ENCODE measurements at places on chromosomes 11 and 22. TPM values are rescaled to one million over a fixed set of nuclear protein-coding genes. Genes with fewer than 3 reads are reported as not detected.

HTR3A gene
- total RNA-seq, result not detected

PNPLA3 gene
- total RNA-seq, result 1.7 TPM

FAM168A gene
- 19.3 TPM for total RNA-seq

DNA sequence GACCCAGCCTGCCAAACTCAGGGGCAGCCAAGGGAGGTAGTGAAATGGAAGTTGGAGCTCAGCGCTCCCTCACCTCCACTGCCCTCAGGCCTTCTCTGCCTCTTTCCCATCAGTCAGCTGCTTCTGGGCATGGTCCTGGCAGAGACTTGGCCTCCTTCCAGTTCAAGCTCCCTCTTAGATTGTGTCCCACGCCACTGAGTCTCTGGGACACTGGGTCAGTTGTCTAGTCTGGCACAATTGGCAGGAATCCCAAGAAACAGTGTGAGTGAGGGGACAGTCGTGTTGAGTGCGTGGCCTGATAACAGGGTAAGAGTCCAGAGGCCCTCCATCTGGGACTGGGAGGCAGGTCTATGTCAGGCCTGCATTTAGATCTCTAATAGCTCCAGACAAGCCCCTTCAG lies 7.1 kb upstream of the SLC35E4 start:
- DNase-seq, result no peak

DNA sequence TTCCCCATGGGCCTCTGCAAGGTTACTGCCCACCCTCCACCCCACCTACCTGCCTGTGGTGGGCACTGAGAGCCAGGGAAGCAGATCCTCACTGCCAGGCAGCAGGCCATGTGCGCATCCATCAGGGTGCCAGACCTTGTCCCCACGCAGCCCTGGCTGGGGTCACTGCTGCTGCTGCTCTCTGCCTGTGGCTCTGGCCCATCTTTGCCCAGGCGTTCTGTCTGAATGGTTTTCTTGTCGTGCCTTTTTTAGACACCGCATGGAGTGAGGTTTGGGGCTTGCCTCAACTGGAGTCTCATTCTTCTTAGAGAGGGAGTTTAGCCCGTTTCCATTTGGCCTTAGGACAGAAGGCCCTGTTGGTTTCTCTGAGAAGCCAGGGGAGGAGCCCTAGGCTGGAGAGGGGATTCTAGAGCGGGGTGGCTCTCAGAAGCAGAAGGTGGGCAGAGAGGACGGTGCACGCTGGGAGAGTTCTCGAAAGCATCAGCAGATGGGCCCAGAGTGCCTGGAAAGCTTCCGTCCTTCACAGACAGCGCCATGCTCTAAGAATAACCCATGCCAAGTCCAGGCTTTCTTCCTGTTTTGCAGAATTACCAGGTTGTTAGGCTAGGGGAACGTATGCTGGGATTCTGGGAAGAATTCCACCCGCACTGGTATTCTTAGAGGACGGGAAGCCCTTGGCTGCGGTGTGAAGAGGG lies 8.1 kb downstream of the TANGO2 start:
- no peak for DNase-seq

FOLR1 gene
- total RNA-seq, result not detected

SYT7 gene
- 0.09 TPM for total RNA-seq

VSIG10L2 gene
- total RNA-seq, result not detected

- DNase-seq, result no peak
These were observed 18.4 kb downstream of the EIF3F start for GRCh38 chr11:8005556-8005955.

GRCh38 chr11:45282081-45282480 lies 4.1 kb downstream of the SYT13 start:
- no peak for DNase-seq

GRAMD1B gene
- total RNA-seq, result 166 TPM

GSTT2B gene
- total RNA-seq, result 0.66 TPM

DNA sequence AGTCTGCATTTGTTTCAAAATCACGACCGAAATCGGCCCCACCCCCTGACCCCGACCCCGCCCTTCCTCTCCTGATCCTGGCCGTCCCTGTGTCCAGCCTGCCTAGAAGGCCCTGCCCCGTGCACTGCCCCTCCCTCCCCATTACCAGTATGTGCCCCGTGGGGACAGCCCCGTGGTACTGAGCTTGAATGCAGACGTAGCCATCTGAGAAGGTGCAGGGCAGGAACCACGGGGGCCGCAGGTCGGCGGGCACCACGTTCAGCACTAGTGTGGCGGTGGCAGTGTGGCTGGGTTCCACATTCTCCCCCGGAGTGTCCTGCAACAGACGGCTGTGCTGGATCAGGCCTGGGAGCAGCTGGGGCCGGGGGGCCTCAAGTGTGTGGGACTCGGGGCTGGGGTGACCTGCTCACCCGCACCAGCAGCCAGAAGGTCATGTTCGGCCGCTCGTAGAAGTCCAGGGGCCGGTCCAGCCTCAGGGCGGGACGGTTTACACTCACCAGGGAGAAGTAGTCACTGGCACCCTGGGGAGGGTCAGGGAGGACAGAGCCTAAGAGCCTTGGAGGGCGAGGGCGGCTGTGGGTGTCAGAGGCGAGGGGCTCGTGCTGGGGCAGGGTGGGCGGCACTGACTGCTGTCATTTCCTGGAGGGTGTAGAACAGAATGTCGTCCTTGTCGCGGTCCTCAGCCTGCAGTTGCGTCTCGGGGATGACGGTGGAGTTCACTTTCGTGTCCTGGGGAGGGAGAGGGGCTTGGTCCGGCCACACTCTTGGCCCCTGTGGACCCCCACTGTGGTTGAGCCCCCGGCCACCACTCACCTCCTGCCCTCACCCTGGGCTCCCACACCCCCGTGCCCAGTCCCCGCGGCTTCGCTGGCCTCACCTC lies 3.6 kb downstream of the CDHR5 start:
- no peak for DNase-seq

DNA sequence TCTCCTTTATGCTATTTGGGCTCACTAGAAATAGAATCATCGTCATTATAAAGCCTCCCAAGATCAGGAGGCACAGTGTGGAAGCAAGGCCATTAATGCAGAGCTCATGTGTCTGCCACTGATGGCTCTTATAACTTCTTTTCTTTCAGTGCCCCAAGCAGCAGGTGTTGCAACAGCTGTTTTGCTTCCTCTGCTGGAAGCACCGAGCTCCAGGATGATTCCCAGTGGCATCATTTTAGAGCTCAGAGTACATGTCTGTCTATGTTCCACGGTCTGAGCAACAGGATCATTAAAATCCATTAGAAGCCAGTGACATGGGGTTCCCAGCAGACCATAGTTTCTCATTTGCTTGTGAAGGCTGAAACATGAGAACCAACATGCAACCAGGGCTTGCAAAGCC lies 803.0 kb upstream of the FAT3 start:
- DNase-seq, result no peak

DNA sequence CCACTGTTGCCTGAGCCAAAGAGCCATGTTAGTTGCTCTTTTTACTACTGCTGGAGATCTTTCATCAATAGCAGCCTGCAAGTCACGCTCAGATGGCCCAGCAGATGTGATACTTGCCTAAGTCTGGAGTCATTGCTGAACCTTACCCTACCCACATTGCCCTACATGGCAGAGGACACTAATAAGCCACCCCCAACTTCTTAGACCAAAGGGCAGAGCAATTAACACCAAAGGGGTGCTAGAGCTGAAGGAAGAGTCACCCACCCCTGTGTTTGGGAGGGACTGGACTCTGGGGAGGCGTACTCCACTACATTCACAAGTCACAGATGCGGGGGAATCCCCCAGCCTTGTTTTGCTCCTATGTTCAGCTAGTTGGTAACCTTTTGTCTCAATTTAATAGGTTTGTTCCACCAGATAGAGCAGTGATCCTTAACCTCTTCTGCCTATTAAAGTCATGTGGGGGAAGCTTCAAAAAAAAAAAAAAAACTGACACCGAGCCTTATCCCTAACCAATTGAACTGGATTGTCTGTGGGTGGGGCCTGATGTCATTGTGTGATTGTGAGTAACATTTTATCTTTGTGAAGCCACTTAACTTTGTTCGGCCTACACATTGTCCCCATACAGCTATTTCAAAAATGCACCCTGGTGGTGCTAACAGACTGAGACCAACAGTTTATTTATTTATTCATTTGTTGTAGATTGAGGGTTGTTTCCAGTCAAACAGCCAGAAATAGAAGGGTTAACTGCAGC lies 13.1 kb downstream of the ADM start:
- no peak for DNase-seq

TBX10 gene
- not detected for total RNA-seq

GRCh38 chr11:57307666-57308270 lies 17.0 kb downstream of the TNKS1BP1 start:
- DNase-seq, result no peak

DNA sequence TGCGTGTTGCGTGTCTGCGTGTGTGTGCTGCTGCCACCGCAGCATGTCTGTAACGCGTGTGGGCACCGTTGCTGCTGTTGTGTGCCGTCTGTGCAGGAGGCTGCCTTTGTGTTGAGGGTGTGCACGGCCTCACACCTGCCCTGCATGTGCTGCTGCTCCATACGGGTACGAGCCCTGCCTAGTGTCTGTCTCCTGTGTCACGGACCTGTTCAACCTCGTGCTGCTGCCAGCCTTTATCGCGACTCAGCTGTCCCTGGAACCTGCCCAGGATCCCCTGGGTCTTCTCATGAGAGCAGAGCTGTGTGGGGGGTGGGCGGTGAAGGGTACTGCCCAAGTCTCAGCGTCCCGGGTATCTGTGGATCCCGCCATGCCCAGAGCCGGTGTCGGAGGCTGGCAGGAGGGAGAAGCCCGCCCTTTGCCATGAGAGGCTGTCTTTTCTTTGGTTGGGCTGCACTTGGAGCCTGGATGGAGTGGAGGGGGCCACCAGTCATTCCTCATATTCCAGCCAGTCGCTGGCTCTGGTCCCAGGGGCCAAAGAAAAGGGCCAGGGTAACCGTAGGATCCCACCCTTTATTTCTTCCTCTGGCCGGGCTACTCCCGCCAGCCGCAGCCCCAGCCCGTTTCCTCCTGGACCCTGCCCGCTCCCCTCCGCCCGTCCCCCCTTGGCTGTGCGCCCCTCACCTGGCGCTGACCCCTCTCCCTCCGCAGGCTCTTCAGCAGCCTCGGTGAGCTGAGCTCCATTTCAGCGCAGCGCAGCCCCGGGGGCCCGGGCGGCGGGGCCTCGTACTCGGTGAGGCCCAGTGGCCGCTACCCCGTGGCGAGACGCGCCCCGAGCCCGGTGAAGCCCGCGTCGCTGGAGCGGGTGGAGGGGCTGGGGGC lies 7.8 kb upstream of the ACR start:
- DNase-seq, result no peak

- no peak for DNase-seq
These were observed 931.1 kb upstream of the TENM4 start for GRCh38 chr11:80371931-80372330.

OR51E2 gene
- not detected for total RNA-seq

- DNase-seq, result no peak
These were observed 989.1 kb downstream of the FAM181B start for GRCh38 chr11:81744336-81745116.

TYMP gene
- total RNA-seq, result 36.9 TPM

OR52I2 gene
- not detected for total RNA-seq

FAM180B gene
- 0.25 TPM for total RNA-seq

SAA4 gene
- not detected for total RNA-seq

DNA sequence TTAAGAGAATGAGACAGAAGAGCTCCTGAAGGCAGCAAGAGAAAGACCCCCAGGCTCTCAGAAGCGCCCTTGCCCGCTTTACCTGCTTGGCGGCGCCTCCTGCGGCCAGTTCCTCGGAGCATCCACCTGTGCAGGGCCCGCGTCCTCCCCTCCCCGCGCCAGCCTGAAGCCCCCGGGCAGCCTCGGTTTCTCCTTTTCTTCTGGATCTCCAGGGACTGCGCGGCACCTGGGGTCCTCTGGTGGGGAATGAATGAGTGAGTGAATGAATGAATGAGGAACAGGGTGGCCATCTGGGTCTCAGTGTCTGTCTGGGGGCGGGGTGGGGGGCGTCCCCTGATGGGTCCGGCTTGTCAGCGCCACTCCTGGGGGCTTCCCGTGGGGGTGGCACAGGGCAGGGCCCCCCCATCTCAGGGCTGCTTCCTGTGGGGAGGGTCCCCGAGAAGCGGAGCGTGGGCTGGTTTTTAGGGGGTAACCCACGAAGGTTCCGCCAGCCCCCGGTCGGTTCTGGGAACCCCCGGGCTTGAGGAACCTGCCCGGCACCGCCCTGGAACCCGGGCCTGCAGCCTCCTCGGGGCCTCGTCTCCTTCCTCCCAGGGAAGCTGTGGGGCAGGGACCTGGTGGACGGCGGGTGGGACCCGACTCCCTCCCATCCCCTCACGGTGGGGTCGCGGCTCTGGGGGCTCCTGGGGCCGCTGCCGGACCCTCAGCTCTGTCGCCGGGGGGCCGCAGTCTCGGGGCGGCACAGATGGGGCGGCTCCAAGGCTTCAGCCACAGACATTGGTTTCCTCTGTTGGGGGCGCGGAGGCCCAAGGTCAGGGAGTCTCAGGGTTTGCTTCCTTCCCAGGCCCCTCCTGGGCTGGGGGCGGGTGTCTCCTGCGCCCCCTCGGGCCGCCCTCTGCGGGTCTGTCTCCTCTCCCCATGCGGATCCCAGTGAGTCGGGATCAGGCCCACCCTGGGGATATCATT lies 8.3 kb upstream of the KRTAP5-7 start:
- DNase-seq, result no peak

DNA sequence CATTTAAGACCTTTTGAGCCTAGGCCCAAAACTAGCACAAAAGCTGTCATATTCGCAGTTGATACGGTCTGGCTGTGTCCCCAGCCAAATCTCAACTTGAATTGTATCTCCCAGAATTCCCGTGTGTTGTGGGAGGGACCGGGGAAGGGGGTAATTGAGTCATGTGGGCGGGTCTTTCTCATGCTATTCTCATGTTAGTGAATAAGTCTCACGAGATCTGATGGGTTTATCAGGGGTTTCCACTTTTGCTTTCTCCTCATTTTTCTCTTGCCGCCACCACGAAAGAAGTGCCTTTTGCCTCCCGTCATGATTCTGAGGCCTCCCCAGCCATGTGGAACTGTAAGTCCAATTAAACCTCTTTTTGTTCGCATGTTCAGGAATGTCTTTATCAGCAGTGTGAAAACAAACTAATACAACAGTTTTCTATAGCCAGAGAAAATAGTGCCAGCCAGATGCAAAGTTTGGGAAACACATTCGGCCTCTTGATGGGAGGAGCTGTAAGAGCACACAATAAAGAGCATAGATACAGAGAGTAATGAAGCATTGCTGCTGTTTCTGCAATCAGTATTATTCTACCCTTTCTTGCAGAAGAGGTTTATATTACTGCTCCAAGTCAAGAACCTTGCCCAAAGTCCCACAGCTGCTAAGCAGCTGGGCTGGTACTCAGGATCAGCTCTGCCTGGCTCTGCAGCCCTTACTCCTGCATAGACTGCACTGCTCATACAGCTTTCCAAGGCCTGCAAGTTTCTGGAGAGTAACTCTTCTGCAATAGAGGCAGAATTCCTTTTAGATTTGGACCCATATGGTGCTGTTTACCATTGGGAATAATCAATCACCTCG lies 2.0 kb upstream of the ZNF195 start:
- DNase-seq, result no peak
